Skin of body (tissue), 3 donors: ENCODE measurements at places on chromosomes 12 and 14. TPM values are rescaled to one million over a fixed set of nuclear protein-coding genes. Genes with fewer than 3 reads are reported as not detected.

DNA sequence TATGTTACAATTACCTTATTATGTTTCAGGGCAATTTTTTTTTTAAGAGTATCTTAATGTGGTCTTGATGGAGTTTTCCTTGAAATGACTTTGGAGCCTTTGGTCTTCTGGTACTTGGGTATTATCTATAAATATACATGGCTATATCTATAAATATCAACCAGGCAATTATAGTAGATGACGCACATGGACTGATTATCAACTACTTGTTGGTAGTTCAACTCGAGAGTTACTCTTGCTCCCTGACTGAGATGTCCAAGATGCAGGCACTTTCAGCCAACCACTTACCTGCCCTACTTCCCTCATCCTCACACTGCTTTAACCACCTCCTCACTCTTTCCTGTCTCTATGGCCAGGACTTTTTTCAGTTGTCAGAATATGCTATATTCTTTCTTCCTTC is 85.4 kb downstream of the NTN4 start:
- no peak for DNase-seq

- DNase-seq: no peak
Observed at GRCh38 chr14:104882325-104882973, 17.4 kb downstream of the CEP170B start.

DNA sequence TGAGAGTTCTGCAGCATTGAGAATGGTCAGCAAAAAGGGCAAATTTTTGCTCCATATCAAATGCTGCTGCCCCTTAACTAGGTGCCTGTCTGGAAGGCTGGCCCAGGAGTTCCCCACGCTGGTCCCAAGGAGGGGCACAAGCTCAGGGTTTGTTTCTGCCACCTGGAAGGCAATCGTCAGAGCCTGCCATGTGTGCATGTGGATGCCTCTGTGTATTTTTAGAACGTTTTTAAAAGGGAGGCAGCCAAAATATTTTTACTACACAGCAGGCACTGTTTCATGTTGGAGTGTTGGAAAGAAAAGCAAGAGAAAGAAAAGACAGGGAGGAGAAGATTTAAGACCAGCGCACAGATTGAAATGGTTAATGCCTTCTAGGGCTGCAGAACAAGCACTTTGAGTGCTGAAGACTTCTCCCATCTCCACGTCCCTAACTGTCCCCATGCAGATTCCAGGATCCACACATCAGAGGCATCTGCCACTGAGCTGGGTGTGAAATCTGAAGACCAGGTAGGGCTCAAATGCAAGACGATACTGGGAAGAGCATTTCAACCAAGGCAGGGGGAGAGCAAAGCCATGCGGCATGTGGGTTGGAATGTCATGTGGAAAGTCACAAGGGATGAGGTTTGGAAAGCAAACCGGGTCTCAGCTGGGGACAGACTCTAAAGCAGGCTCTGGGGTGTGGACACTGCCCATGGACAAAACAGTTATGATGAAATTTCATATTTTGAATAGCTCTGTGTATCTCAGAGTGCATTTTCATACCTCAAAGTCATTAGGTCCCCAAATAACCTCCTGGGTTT is 557.2 kb downstream of the BCL11B start:
- peak; percentile 60 for DNase-seq

The ZNF705A gene
- total RNA-seq: not detected

The ASCL1 gene
- total RNA-seq: not detected

The KIF5A gene
- 0.39 TPM for total RNA-seq
